ENCODE measurements at places on chromosomes 12 and 14.
A peak's percentile ranks its signal among the peaks of the same experiment; 100 is the strongest.

- no peak for DNase-seq
Measured at GRCh38 chr14:63962906-63963305, 110.1 kb downstream of the SYNE2 start.

DNA sequence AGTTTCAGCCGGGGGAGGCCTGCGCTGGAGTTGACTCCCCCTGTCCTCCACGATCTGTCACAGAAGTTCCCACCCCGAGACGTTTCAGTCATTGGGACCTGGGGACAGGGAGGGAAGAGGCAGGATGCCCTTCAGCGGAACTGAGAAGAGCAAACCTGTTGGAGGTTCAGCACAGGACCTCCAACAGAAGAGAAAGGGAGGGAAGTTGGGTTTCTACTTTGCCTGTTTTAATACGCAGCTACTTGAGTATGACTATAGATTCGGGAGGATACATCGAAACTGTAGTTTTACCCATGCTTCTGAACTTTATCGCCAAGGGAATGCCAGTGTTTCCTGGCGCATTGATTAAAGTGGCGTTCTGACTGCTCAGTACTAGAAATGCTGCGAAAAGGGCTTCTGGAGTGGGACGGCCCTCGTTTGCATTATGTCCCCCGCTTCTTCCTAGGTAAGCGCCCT is 2.3 kb upstream of the DUSP6 start:
- no peak for DNase-seq

- peak; percentile 4 for DNase-seq
Measured at GRCh38 chr12:70507442-70507841, 129.8 kb downstream of the PTPRB start.

DNA sequence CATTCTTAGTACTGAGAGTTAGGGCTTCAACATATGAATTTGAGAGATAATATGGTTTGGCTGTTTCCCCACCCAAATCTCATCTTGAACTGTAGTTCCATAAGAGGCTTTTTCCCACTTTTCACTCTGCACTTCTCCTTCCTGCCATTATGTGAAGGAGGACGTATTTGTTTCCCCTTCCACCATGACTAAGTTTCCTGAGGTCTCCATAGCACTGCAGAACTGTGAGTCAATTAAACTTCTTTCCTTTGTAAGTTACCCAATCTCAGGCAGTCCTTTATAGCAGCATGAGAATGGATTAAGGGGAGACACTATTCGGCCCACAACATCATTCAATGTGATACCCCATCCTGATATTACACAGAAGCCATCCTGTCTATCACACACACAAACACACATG is 36.8 kb upstream of the ALG10B start:
- no peak for DNase-seq

- DNase-seq, result peak; percentile 81
Measured at GRCh38 chr12:101857043-101857558, 20.3 kb upstream of the DRAM1 start.

DNA sequence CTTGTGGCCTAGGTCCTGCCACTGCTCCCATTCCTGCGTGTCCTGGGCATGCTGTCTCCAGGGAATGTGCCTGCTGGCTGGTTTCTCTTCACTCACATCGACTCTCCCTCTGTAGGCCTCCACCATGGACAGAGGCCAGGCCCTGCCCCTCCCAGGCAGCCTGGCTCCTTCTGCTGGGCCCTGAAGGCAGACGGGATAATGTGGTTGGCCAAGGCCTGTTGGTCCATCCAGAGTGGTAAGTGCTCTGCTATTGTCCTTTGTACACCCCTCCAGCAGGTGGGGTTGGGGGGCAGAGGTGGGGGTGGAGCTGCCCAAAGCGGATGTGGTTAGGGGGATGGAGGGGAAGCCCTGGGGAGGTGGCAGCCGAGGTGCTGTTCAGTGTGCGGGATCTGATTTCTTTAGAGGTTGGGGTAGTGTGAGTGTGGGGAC is 9.5 kb upstream of the NR4A1 start:
- no peak for DNase-seq

DNA sequence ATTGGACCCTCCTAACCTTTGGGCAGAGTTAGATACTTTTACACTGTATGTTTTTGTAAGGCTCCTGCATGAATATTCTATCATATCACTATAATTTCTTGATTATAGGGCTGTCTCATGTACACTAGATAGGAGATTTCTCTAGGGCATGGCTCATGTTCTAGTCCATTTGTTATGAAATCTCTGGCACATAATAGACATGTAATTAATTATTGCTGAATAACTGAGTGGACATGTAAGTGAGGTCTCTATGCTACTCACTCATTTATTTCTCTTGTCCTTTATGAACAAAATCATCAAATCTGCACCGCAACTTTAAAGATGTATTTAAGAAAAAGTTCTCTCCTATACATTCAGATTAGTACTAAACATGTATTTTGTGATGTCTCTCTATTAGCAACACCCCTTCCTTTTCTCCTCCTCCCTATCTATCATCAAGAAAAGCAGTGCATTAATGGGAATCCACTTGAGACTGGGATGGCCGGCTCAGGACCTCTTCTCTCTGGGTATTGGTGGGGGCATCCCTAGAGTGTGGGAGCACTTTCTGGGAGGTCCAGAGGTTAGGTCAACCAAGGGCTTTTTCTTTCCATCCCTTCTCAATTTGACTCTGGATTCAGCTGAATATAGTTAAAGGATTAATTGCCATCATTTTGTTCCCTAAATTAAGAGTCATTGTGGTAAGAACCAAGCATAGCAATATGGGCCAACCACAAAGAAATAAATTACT is 168.0 kb upstream of the HMGA2 start:
- no peak for DNase-seq

GRCh38 chr12:95335948-95336347 is 118.3 kb downstream of the VEZT start:
- DNase-seq, result no peak

DNA sequence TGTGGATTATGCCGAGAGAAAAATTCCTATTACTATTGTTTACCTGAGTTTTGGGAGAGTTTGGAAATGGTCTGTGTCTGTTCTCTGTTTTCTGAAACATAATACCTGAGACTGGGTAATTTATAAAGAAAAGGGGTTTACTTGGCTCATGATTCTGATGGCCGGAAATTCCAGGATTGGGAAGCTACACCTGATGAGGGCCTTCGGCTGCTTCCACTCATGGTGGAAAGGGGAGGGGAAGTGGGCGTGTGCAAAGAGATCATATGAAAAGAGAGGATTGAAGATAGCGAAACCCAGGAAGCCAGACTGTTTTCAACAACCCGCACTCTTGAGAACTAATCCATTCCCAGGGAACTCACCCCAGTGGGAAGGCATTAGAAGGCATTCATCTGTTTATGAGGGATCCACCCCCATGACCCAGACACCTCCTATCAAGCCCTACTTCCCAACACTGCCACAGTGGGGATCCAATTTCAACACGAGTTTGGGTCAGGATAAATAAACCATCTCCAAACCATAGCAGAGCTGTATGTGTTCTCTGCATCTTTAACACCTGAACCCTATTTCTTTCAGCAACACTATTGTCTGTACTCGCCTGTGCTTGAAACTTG is 51.1 kb downstream of the APAF1 start:
- no peak for DNase-seq

- DNase-seq, result no peak
Measured at GRCh38 chr14:39055786-39056474, 47.1 kb downstream of the SEC23A start.

- DNase-seq, result peak; percentile 76
Measured at GRCh38 chr12:115752913-115753726, 524.4 kb downstream of the MED13L start.

DNA sequence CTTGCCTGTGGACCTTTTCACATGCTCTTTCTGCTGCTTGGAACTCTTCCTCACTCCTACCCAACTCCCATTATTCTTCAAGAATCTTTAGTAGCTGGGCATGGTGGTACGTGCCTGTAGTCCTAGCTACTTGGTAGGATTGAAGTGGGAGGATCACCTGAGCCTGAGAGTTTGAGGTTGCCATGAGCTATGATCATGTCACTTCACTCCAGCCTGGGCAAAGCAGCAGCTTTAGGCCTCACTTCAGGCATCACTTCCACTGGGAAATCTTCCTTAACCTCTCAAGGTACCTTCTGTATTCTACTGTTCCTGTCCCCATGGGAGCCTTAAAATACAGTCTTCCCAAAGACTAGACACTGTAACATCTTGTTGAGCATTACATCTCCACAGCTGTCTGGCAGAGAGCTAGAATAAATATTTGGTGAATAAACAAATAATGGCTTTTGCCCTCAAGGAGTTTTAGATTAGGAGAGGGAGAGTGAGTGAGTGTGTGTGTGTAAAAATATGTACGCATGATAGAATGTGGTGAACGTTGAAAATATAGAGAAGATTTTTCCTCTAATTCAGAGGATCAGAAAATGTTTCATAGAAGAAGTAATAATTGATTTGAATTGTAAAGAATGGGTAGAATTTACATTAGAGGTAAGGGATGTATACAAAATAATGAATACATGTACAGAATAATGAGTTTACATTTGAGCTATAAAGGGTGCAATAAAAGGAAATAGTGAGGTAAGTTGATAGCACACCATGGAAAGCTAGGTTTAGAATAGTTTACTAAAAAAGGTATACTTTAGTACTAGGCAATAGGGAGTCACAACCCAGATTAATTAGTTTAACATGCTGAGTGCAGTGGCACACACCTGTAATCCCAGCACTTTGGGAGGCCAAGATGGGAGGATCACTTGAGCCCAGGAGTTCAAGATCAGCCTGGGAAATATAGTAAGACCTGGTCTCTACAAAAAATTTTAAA is 29.2 kb upstream of the BMAL2 start:
- peak; percentile 25 for DNase-seq

DNA sequence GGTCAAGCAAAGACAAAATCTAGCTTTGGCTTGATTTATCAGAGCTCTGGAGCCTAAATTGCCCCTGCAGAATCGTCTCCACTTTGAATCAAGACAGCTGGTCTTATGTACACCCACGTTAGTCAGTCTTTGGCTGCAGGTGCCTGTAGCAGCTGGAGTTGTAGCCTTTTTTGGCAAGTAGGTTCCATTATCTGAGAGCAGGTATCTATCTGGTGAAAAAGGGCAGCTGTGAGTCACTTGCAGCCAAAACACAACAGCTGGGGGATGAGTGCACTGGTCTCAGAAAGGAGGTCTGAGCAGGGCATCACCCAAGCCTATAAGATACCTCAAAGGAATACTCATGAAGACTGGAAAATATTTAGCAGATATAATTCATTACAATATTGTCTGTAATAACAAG is 43.6 kb upstream of the KCNH5 start:
- DNase-seq, result no peak

GRCh38 chr12:119826661-119827445 is 50.3 kb downstream of the CIT start:
- no peak for DNase-seq

DNA sequence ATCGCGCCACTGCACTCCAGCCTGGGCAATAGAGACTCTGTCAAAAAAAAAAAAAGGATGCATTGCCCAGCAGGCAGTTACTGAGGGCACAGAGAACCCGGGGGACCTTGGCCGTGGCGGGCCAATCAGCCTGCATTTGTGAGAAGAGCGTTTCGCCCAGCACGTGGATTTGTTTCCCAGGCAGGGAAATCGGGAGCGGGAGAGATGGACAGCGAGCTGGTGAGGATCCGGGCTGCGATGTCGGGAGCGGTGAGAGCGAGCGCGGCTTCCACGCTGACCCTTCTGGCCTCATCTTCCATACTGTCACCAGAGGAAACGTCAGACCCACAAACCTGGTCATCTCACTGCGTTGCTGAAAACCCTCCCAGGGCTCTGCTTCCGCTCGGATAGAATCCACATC is 123.5 kb downstream of the RIMBP2 start:
- DNase-seq, result no peak

DNA sequence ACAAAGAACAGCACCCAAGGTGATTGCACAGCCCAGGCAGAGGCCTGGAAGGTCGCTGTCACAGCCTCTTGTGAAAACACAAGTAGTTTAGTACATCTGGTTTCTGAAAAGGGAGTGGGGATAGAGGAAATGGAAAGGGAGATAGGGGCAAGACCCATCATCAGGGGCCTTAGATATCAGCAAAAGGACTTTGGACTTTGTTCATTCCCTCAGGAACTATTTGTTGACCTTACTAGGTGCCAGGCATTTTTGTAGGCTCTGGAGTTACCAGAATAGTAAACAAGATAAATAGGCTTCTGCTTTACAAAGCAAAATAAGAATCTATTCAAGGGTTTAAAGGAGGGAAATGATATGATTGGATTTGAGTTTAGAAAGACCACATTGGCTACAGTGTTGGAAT is 199.4 kb upstream of the CDKN3 start:
- no peak for DNase-seq

DNA sequence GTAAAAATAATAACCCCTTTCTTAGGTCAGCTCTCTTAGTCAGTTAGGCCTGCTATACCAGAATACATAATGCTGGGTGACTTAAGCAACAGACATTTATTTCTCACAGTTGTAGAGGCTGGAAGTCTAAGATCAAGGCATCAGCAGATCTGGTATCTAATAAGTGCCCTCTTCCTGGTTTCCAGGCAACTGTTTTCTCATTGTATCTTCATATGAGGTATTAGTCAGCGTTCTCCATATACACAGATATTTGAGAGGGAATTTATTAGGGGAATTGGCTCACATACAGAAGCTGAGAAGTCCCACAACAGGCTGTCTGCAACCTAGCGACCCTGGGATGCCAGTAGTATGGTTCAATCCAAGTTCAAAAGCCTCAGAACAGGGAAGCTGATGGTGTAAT is 896.0 kb downstream of the GALC start:
- DNase-seq, result peak; percentile 23

DNA sequence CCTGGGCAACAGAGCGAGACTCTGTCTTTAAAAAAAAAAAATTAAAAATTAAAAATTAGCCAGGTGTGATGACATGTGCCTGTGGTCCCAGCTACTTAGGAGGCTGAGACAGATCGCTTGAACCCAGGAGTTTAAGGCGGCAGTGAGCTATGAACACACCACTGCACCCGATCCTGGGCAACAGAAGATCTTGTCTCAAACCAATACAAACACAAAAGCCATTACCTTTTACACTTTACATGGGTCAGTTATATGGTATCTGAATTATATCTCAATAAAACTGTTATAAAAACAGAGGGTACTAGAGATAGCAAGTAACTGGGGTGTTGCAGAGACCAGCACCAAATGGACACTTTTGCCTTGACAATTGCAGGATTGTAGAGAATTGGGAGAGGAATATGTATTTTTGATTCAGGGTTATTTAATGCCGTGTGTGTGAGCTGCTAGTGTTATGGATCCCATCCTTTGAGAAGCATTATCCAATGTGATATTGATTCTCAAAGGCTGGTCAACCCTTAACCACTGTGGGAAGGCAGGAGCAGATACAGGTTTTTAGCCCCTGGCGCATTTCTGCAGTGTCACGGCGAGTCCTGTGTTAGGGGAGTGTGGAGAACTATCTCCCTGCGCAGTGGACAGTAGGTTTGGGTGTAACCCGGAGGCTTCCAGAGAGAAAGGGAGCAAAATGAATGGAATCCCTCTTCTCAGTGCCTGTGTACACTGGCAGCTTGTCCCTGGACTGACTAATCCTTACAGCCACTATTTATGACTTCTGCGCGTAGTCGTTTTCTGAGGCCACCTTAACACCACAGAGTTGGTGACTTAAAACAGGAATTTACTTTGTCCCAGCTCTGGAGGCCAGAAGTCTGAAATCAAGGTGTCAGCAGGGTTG is 4.3 kb downstream of the PSMD9 start:
- DNase-seq, result no peak

- no peak for DNase-seq
Measured at GRCh38 chr12:118374909-118375308, 1.4 kb upstream of the SUDS3 start.

Data from fibroblast of skin of scalp (primary cell).